ENCODE measurements at places on chromosomes 7 and 10. TPM values are rescaled to one million over a fixed set of nuclear protein-coding genes. Genes with fewer than 3 reads are reported as not detected.

DNA sequence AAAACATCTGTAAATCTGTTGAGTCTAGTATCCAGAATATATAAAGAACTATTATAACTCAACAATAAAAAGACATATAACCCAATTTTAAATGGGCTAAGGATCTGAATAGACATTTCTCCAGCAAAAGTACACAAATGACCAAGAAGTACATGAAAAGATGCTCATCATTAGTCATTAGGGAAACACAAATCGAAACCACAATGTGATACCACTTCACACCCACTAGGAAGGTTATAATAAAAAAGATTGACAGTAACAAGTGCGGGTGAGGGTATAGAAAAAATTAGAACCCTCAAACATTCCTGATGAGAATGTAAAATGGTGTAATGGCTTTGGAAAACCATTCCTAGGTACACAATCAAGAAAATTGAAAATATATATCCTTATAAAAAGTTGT is 4.1 kb downstream of the XPNPEP1 start:
- DNase-seq, result no peak

- DNase-seq, result peak; percentile 66
These were observed 843 bp upstream of the GATA3 start for GRCh38 chr10:8053446-8054243.

Gene NUB1
- 34.3 TPM for total RNA-seq

Gene MTPN
- total RNA-seq, result 67.9 TPM

Gene SPAM1
- not detected for total RNA-seq
